ENCODE measurements at places on chromosomes 12 and 14.

- DNase-seq = no peak
These were observed 7.8 kb downstream of the RNASE1 start for GRCh38 chr14:20794644-20795369.

GRCh38 chr14:22569106-22569736 is 19.8 kb downstream of the DAD1 start:
- no peak for DNase-seq

DNA sequence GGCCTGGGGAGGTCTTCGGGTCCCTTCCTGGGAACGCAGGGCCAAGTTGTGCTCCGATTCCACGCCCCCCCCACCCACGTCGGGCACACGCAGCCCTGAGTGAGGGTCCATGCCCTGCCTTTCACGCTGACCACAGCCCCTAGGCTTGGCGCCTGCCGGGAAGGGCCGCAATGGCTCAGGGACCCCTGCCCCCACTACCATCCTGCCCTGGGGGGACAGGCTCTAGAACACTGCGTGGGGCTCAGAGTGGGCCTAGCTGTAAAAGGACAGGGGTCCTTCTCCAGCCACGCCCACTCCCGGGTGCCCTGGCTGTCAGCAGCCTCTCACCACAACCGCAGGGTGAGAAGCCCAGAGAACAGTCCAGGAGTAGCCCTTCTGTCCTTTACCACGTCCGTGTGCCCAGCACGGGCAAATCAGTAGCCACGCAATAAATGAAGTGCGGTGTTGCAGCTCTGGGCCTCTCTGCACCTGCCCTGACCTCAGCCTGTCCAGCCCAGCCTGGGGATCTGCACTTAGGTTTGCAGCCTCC is 9.4 kb upstream of the GPR68 start:
- no peak for DNase-seq

DNA sequence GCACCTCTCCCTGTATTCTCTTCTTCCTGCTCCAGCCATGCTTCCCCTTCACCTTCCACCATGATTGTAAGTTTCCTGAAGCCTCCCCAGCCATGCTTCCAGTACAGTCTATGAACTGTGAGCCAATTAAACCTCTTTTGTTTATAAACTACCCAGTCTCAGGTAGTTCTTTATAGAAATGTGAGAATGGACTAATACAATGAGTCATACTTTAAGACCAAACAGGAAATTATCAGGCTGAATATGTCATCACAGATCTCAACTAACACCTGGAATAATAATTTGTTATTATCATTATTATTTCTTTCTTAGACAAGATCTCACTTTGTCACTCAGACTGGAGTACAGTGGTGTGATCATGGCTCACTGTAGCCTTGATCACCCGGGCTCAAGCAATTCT is 85.4 kb downstream of the KCNMB4 start:
- no peak for DNase-seq

GRCh38 chr14:55711175-55711811 is 131.3 kb downstream of the KTN1 start:
- no peak for DNase-seq

Data from muscle of arm (tissue), 14 donors.